ENCODE measurements at places on chromosomes 4 and X. TPM values are rescaled to one million over a fixed set of nuclear protein-coding genes. Genes with fewer than 3 reads are reported as not detected.

DNA sequence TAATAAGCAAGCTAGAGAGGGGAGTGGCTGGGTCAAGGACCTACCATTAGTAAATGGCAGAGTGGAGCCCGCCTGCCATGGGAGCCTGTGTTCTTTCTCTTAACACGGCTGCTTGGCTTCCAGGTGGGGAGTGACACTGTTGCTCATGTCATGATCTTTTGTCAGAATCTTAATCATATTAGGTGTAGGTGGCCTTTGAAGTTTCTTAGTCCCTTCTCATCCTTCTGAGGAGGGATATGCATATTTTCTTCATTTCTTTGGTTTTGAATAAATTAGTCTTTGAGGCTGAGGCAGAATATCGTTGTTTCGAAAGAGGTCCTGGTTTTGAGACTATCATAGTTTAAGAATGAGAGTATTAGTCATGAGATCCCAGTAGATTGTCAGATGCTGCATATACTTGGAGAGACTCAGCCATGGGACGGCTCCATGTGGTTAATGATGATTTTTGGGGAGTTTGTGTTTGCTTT, 28.9 kb downstream of the SNX25 start:
- DNase-seq = no peak

The NEXMIF gene
- total RNA-seq = 0.29 TPM

DNA sequence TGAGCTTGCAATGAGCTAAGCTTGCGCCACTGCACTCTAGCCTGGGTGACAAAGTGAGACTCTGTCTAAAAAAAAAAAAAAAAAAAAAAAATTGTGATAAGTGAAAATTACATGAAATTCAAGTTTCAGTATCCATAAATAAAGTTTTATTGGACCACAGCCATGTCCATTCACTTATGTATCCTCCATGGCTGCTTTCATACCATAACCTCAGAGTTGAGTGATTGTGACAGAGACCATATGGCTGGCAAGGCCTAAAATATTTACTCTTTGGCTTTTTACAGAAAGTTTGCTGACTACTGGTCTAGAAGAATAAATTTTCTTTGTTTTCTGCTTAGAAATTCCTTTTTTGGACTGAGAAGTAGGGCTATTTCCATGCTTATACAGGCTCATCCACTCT, 11.8 kb upstream of the SHISA3 start:
- no peak for DNase-seq

The VCX gene
- total RNA-seq = not detected

The GDPD2 gene
- 13.9 TPM for total RNA-seq

DNA sequence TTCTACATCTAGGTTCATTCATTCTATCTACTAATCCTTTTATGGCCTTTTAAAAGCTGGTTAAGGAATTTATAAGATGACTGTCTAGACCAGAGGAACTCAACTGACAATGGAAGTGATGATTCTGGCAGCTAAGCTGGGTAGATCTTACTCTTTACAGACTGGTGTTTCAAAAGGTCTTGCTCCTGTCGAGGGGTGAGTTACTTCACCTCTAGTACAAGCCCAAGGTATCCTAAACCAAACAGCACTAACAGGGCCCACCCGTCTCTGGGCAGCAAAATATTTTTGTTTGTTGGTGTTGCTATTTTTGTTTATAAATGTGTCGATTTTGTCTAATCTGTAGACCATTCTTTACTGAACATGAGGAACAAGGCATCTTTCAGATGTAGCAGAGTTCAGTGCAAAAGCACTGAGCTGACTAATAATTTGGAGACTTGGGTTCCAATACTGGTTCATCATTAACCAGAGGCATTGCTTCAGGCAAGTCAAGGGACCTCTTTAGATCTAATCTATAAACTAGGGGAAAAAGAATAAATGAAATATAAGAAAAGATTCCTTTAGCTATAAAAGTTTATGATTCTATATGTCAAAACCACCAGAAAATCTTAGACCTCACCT, 90.3 kb upstream of the FRG1 start:
- DNase-seq = no peak
